ENCODE measurements at places on chromosomes 6 and 20.

- DNase-seq, result no peak
These were observed 9.7 kb downstream of the TIAM2 start for GRCh38 chr6:155004576-155005372.

- DNase-seq, result no peak
These were observed 83.7 kb downstream of the FYN start for GRCh38 chr6:111789598-111789997.

DNA sequence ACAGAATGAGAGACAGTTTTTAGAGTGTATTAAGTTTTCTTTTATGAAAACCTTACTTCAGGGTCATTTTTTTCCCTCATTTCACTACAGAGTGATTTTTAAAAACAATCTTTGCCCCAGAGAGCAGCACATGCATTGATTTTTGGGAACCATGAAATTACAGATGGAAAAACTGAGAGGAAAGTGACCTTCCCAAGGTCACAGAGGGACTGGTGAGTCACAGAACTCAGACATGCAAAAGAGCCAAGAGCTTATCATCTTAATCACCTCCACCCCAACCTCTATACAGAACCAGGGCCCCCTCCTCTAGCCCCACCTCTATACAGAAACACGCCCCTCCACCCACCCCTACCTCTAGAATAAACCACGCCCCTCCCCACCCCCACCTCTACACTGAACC lies 10.7 kb downstream of the PXMP4 start:
- DNase-seq, result no peak

DNA sequence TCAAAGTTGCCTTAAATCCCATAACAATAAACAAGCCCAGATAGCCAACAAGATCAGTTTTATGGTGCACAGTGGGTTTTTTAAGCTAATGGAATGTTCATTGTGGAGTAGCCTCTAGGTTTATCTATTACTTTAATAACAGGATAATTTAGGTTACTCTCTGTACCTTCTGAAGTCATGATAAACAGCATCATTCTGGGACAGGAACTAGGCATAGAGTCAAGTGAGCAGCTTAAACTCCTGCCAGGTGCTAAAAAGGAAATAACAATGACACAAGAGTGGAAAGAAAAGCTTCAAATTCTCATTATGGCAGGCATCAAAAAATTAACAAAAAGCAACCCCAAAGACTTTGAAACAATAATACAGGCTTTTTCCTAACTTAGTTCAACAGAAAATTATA lies 228.8 kb downstream of the HACE1 start:
- no peak for DNase-seq

GRCh38 chr20:37424062-37424851 lies 78.3 kb downstream of the SRC start:
- DNase-seq, result no peak

DNA sequence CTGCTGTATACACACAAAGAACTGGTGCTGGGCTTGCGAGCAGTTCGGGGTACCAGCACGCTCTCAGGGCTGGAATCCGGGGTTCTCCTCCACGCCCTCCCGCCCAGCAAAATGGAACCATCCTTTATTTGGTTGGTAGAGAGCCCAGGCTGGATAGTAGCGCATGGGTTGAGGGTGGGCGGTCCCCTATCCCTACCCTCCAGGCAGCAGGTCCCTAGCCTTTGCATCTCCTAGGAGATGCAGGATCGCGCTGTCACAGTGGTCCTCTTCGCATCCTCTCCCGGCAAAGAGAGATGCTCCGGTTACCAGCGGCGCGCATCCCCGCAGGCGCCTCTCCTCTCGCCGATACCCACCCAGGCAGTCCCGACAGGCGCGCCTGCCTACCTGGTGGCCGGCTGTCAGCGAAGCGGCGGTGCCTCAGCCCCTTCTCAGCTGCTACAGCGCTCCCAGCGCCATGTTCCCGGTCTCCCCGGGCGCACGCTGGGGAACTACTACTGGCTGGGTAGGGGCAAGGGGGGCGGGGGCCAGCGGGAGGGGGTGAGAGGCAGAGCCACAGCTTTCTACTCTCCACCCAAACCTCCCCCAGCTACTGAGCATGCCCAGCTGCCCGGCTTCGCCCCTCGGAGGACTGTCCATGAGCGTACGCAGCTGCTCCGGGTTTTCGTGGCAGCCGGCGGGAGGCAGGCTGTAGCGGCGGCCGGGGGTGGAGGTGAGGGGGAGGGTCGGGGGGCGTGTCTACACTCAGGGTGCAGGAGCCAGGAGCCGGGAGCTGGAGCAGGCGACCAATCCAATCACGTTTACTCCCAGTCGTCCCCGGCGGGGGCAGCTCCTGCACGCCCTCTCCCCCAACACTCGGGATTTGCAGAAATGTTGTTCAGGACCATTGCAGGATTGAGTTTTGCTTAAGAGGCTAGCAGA lies at the start of gene PAK5:
TSS of gene PAK5 (minus strand) at position 699 of the 918 bp plus-strand sequence. CDS start 194,748 bp downstream, outside the sequence.
- DNase-seq, result no peak

GRCh38 chr6:41551086-41551700 lies 5.0 kb downstream of the FOXP4 start:
- DNase-seq, result no peak
